ENCODE measurements at places on chromosomes 2 and 18.

DNA sequence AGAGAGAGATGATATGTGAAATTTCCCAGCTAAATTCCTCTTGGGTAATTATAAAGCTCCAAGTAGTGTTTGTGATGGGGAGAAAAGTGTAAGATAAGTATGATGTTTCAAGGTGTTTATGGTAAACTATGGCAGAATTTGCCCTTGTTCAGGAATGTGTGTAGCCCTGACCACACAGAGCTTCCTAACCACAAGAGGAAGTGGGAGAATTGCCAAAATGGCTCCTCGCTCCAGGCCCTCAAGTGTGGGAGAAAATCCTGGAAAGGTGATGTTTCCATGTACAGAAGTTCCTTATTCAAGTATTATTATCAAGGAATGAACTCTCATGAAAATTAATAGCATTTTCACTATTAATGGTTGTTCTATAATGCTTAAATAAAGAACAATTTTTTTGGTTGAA is 878.3 kb downstream of the TDRD15 start:
- DNase-seq, result no peak

DNA sequence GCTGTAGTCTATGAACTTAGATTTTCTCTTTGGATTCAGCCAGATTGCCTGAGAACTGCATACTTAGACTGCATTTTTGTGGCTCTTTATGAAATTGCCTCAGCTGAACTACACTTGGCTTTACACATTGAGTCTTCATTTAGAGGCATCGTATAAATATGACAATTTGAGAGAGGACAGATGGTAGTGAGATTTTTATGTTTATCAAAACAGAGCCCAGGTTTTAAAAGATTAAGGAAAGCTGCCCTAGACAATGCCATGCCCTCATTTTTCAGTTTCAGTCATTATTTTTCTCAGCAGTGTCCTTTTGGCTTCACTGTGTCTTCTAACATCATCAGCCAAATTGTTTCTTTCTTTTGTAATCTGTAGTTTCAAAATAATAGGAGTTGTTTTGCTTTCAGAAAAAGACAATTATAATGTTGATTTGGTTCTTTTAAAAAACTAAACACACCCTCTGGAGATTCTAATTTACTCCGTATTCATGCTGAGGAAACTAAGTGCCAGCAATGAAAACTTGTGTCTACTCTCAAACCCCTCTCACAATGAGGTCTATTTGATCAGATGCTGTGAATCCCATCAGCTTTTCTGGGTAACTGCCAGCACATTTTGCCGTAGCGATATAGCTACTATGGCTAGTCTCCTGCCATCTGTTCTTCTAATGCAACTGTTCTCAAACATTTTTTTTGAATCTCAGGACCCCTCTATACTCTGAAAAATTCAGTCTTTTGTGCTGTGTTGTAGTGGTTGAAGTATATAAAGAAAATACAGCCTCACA is 46.2 kb downstream of the TWSG1 start:
- DNase-seq, result no peak

DNA sequence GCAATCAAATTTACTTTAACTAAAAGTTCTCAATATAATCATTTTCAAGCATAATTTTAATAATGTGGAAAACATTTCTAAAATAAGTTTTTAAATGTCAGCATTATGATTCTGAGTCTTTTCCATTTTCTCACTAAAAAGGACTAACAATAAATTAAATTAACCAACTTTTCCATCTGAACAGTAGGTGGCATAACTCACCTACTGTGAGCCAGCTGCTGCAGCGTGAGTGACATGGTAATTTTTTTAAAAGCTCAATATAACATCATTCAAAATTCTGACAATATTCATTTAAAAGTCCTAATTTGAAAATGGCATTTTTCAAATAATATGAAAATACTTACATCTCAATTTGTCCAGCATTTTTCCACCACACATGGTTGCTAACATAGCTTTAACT is 66.5 kb downstream of the DTNB start:
- DNase-seq, result no peak

DNA sequence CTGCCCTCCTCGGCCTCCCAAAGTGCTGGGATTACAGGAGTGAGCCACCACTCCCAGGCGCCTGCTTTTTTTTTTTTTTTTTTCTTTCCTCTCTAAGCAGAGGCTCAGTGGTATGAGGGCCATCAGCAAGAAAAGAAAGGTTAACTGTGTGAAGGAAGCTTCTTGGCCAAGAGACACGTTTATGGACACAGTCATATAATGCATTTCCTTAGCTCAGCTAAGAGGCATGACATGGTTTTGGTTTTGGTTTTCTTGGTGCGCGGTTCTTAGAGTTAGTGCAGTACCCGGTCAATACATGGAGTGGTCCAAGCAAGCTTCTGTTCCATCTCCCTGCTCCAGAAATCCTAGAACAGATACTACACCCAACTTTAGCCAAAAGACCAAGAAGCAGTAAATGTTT is 42.6 kb downstream of the RALBP1 start:
- no peak for DNase-seq

DNA sequence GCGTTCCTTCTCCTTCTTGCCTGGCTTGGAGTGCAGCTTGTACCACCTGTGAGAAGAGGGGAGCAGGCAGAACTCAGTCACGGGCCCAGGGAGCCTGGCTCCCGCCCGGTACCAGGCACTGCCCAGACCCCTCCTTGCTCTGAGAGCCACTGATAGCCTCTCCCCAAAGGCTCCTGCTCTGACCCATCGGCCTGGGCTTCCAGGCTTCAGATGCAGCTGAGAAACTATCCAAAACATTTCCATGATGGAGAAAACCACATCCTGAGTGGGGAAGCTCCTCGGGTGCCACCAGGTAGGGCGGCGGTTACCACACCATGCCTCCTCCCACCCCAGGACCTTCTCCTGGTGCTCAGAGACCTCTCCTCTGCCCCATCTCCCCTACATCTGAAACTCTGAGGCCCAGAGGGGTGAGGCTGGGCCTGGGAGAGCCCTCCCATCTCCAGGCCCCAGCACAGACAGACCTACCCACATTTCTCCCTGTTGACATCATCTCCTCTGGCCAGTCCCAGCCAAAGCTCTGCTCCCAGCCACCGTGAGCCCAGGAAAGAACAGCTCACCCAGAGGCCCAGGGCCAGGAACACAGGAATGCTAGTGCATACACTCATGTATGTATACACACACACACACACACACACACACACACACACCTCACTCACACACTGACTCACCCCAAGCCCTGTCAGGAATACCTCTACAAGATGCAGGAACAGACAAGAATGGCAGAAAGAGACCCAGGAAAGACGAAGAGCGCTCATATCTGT is 17.9 kb upstream of the SFXN5 start:
- no peak for DNase-seq

DNA sequence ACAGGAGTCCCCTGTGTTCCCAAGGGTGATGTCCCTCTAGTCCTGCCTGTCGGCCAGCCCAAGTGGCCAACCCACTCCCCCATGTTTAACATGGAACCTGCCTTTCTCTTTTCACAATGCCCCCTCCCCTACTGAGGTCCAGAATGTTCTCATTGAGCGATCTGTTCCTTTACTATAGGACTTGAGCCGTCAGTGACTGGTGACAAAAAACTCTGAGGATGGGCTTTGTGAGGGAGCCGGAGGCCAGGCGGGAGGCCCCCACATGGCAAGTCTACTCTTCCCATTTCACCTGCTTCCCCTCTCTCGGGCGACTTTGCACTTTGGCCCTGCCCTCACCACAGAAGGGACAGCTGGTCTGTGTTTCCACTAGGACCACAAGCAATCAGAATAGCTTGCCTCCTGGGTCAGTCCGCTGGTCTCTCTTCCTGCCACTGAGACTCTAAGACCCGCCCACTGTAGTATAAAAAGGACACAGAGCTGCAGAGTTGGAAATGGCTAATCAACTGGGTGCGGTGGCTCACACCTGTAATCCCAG is 146.5 kb upstream of the RAB12 start:
- no peak for DNase-seq

GRCh38 chr2:9627310-9627709 is 3.5 kb downstream of the YWHAQ start:
- no peak for DNase-seq

- DNase-seq, result no peak
Measured at GRCh38 chr18:74331404-74331803, 15.8 kb downstream of the C18orf63 start.

DNA sequence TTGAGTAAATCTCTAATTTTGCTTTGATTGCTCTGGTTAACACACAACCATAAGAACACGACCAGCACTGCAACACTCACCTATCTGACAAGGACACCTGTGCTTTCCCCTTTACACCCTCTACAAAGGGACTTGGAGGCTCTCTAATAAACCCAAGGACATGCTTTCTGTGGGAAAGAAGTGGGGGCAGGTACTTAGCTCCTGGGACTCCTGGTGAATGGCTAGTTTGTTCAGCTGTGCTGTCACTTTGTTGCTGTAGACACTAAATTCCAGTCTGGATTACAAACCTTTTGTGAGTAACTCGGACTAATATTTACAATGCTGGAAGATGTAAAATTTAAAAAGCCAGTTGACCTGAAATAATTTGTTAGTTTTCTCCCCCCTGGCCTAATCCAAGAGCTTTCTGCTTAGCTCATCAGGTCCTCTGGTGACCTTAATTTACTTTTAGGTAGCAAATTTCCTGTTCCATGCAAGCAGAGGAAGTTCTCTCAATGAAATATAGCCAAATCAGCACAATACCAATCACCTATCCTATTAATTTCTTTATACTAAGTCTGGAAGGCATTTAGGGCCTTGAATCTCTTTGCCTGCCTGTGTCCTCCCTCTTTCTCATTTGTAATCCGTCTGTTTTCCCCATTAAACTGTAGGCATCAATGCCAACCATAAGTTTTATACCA is 67.5 kb downstream of the PLCL1 start:
- no peak for DNase-seq

- DNase-seq, result no peak
Measured at GRCh38 chr2:168819050-168819715, 16.7 kb downstream of the NOSTRIN start.

DNA sequence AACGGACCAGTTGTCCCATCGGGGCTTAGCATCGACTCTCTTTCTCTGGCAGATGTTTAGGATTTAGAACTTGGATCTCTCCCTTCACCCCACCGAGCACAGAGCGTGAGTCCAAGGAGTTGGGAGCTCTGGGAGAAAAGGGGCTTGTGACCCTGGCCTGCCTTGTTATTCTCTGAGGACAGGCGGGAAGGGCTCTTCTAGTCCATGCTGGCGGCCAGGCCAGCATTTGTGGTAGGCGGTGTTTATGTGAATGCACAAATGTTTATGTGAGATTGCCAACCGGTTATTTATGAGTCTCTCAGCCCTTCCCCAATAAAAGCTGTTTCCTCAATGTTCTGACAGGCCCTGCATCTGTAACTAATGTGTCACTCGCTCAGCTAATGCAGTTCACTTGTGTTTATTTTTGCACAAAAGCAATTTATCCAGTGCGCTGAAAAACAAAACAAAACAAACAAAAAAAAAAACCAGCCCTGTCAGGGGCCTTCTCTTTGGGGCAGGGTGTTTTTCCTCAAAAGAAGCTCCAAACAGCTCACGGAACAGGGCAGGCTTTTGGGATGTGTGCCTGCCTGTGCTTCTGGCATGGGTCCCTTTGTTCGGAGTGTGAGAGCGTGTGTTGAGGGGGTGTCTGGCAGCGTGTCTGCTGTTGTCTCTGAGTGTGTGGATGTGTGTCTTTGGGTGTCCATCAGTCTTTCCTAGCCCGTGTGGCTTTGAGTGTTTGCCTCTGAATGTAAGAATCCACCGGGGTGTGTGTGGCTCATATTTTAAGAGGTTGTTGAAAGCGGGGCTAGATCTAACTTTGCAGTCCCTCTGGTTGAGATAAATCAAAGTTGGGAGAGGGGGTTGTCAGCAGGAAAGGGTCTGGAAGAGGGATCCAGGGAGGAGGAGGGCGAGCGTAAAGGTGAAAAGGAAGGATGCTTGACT is 52.8 kb upstream of the HAAO start:
- no peak for DNase-seq

DNA sequence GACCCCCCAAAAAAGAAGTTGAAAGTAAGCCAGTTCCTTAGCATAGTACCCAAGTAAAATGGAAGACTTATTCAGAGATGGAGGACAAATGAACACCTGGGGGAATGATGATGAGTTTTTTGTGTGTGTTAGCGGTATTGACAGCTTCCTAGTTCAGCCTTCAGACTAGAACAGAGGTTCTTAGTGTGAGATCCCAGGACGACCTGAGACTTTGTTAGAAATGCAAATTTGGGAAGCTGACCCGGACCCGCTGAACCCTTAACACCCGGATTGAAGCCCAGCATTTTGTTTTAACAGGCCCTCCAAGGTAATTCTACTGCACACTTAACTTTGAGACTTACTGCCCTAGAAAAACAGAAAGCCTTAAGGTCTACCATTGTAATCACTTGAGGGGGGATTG is 20.3 kb downstream of the SPOPL start:
- no peak for DNase-seq

All from SIG-M5 (cell line).